ENCODE measurements at places on chromosomes 2 and 18.

DNA sequence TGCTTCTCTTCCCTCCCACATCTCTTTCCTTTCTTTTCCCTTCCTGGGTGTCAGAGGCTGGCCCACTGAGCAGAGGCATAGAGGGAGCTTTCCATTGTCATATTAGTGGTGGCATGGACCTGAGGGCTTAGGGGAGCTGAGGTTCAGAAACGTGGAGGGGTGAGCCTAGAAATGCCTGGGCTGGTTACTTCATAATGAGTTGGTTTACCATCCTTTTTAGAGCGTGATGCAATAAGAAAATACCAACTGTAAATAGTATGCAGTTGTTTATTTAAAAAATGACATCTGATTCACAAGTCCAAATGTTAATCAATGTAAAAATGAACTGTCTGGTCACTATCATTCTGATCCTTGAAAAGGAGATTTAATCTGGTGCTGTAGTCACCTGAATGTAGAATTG, 46.3 kb downstream of the MYO1B start:
- no peaks in the 10 kb centered on the region for H3K27me3 ChIP-seq
- H3K4me3 ChIP-seq = no peak overlapping the region
- peaks cover 2% of the 10 kb centered on the region for H3K36me3 ChIP-seq
- no peak overlapping the region for H3K27ac ChIP-seq

- no peaks in the 10 kb centered on the region for H3K4me1 ChIP-seq
- H3K36me3 ChIP-seq = no peaks in the 10 kb centered on the region
- H3K27me3 ChIP-seq = no peaks in the 10 kb centered on the region
- no peak for DNase-seq
- no peak overlapping the region for H3K27ac ChIP-seq
Measured at GRCh38 chr2:142803158-142803557, 74.3 kb upstream of the KYNU start.

GRCh38 chr2:11404376-11405073, 60.1 kb upstream of the ROCK2 start:
- H3K4me3 ChIP-seq = no peak overlapping the region
- H3K27me3 ChIP-seq = no peaks in the 10 kb centered on the region
- H3K4me1 ChIP-seq = no peaks in the 10 kb centered on the region
- no peak for DNase-seq

- H3K27me3 ChIP-seq = no peaks in the 10 kb centered on the region
- peaks cover 40% of the 10 kb centered on the region for H3K36me3 ChIP-seq
- DNase-seq = no peak
- H3K4me3 ChIP-seq = no peak overlapping the region
Measured at GRCh38 chr2:177242121-177242987, 22.2 kb downstream of the NFE2L2 start.

DNA sequence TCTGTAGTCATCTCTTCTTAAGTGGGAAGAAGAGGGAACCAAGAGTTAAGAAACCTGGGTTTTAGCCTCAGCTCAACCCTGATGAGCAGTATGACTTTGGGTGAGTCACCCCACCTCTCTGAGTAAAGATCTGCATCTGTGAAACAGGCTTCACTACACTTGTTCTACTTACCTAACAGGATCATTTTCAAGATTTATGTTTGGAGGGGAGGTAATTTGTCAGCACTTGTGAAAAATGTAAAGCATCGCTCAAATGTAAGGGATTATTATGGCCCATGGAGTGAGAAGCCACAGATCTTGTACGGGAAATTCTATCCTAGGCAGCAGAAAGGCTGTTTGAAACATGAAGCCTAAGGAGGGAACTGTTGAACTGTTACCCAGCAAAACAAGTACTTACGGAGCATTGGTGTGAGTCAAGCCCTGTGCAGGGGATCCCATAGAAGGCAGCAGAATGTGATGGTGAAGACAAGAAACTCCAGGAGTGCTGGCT, 160.6 kb downstream of the PRKCE start:
- no peak overlapping the region for H3K27ac ChIP-seq
- H3K36me3 ChIP-seq = no peaks in the 10 kb centered on the region
- H3K27me3 ChIP-seq = no peaks in the 10 kb centered on the region
- no peak overlapping the region for H3K4me3 ChIP-seq
- no peak for DNase-seq
- H3K4me1 ChIP-seq = no peaks in the 10 kb centered on the region

- H3K36me3 ChIP-seq = peaks cover 2% of the 10 kb centered on the region
- peak overlapping the region; percentile 19 for H3K4me3 ChIP-seq
- peaks cover 30% of the 10 kb centered on the region for H3K4me1 ChIP-seq
- DNase-seq = no peak
- no peaks in the 10 kb centered on the region for H3K27me3 ChIP-seq
Measured at GRCh38 chr2:203330434-203330833, 2.2 kb downstream of the ABI2 start.

- H3K4me1 ChIP-seq = no peaks in the 10 kb centered on the region
- H3K4me3 ChIP-seq = no peak overlapping the region
- H3K27ac ChIP-seq = no peak overlapping the region
- H3K27me3 ChIP-seq = no peaks in the 10 kb centered on the region
- no peaks in the 10 kb centered on the region for H3K36me3 ChIP-seq
Measured at GRCh38 chr2:16417726-16418125, 247.9 kb downstream of the CYRIA start.

GRCh38 chr2:222897898-222898297, 37.1 kb downstream of the ACSL3 start:
- H3K4me1 ChIP-seq = peaks cover 15% of the 10 kb centered on the region
- no peak for DNase-seq
- no peak overlapping the region for H3K4me3 ChIP-seq
- no peaks in the 10 kb centered on the region for H3K27me3 ChIP-seq
- H3K27ac ChIP-seq = no peak overlapping the region

DNA sequence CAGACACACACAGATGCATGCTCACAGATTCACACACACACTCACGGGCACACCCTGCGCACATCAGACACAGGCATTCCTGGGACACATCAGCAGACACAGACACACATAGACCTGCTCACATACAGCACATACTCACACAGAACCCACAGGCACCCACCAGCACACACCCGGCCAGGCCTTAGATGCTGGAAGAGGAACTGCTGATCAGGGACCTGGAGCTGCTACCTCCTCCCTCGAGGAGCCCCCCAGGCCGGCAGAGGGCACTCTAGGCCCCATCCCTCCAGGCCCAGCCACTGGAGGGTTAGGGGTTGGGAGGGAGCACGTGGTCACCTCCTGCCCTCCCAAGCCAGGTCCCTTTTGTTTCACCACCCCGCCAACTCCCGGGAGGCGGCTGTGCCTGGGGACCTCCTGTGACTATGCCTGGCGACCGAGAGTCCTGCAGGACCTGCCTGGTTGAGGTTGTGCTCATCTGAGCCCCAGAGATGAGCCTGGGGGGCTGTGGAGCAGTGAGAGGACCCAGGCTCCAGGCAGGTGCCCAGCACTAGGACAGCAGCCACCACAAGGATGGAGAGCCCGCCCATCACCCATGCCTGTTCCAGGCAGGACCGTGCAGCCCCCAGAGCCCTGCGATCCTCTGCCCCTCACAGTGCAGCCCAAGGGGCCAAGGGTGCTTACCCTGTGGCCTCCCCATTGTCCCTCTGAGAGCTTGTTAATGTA, 21.0 kb upstream of the PTMA start:
- no peak overlapping the region for H3K27ac ChIP-seq
- no peaks in the 10 kb centered on the region for H3K36me3 ChIP-seq
- H3K4me1 ChIP-seq = peaks cover 11% of the 10 kb centered on the region

GRCh38 chr2:239351687-239352086, 49.1 kb downstream of the HDAC4 start:
- no peaks in the 10 kb centered on the region for H3K27me3 ChIP-seq
- H3K4me3 ChIP-seq = no peak overlapping the region
- H3K27ac ChIP-seq = no peak overlapping the region
- no peak for DNase-seq
- H3K4me1 ChIP-seq = no peaks in the 10 kb centered on the region

DNA sequence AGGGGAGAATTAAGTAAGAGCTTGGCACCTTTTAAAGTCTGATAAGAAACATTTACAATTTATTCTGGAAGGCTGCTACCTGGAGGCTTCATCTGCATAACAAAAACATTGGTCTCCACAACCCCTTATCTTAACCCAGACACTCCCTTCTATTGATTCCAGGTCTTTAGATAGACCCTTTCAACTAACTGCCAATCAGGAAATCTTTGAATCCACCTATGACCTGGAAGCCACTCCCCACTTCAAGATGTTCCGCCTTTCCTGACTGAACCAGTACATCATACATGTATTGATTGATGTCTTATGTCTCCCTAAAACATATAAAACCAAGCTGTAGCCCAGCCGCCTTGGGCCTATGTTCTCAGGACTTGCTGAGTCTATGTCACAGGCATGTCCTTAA, 289.4 kb downstream of the AGPS start:
- peaks cover 4% of the 10 kb centered on the region for H3K27me3 ChIP-seq
- no peak overlapping the region for H3K4me3 ChIP-seq
- H3K4me1 ChIP-seq = no peaks in the 10 kb centered on the region
- no peak overlapping the region for H3K27ac ChIP-seq

GRCh38 chr18:70243131-70243929, 37.8 kb upstream of the RTTN start:
- H3K27me3 ChIP-seq = peaks cover 13% of the 10 kb centered on the region
- H3K36me3 ChIP-seq = no peaks in the 10 kb centered on the region
- DNase-seq = no peak
- H3K4me3 ChIP-seq = no peak overlapping the region

- no peak overlapping the region for H3K4me3 ChIP-seq
- H3K36me3 ChIP-seq = no peaks in the 10 kb centered on the region
- H3K27ac ChIP-seq = no peak overlapping the region
- H3K27me3 ChIP-seq = no peaks in the 10 kb centered on the region
Measured at GRCh38 chr2:8636721-8637636, 44.9 kb upstream of the ID2 start.

- no peak for DNase-seq
- peaks cover 65% of the 10 kb centered on the region for H3K36me3 ChIP-seq
- H3K27me3 ChIP-seq = no peaks in the 10 kb centered on the region
- H3K4me3 ChIP-seq = no peak overlapping the region
Measured at GRCh38 chr2:151476287-151476686, 66.6 kb downstream of the RIF1 start.
